ENCODE measurements at places on chromosomes 16 and 17.

DNA sequence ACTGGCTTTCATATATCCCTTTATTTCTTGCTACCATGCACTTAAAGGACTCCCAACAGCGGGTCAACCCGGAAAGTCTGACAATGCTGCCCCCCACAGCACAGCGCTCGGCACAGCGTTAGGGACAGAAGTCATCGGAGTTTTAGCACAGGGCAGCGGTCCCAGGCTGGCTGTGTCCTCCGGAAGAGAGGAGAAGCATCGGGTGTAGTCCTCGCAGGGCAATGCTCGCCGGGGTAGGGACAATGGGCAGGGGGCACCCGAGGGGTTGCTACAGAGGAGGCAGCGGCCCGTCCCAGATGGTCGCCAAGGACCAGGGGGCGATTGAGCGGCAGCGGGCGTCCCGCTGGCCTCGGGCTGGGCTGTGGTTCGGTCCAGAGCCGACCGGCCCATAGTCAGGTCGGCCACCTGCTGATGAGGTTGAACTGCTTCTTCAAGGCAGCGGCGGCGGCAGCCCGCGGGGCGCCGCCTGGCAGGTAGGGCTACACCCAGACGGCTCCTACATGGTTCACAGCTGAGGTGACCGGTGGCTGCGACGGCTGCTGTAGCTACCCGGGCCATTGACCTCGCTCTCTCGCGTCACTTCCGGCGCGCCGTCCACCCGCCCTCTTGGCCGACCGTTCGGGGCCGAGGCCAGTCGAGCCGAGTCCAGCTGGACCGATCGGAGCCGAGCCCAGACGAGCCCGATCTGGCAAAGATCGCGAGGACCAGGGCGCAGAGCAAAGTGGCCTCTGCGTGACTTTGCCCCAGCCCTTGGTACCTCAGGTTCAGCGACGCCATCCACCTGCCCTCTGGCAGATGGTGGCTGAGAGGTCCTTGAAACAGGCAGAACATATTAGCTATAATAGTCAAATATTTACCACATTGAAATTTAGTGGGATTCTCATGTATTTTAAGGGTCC is 4.7 kb upstream of the LCMT1 start:
- peak; percentile 46 for DNase-seq

- no peak for DNase-seq
Observed at GRCh38 chr17:81573794-81574642, 21.9 kb upstream of the FAAP100 start.

DNA sequence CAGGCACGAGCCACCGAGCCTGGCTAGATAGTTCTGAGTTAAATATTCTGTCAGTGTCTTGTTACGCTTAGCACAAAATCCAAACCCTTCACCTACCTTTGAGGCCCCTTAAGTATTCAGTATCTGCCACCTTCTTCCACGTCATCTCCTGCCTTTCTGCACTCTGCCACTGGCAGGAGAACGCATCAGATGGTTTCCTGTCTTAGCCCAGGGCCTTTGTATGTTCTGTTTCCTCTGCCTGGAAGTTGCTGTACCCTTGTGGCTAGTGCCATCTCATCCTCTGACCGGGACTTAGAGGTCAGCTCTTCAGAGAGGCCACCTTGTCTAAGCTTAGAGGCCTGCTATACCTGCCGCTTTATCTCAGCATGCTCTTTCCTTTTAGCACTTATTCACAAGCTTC is 67.5 kb upstream of the LGALS9 start:
- no peak for DNase-seq

DNA sequence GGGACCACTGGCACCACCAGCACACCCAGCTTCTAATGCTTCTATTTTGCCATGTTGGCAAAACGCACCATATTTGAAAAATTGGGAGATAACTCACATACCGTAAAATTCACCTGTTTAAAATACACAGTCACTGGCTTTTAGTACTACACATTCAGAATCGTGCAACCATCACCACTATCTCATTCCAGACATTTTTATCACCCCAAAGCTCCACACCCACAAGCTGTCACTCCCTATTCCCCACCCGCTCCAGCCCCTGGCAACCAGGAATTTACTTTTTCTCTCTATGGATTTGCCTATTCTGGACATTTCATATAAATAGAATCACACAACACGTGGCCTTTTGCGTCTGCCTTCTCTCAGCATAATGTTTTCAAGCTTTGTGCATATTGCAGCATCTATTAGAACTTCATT is 25.0 kb downstream of the PPL start:
- DNase-seq: no peak

GRCh38 chr17:19670908-19671307 is 22.4 kb downstream of the ALDH3A2 start:
- DNase-seq: no peak

DNA sequence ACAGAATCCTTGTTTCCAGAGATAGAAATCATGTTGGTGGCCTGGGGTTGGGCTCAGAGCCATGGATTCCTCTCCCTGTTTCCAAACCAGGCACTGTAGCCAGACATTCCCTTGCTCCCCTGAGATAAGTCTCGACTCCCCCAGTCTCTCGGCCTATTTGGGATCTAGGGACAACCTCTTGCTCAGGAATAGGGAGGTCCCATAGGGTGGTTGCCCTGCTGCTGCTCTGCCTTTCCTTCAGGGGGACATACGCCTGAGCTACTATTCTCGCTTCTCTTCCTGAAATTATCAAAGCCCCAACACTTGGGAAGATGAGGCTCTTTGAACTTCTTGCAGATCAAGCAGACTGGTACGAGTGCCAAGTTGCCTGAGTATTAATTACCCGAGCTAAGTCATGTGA is 58.0 kb downstream of the TBX4 start:
- no peak for DNase-seq

- DNase-seq: no peak
Observed at GRCh38 chr16:13835935-13836730, 83.8 kb upstream of the ERCC4 start.

DNA sequence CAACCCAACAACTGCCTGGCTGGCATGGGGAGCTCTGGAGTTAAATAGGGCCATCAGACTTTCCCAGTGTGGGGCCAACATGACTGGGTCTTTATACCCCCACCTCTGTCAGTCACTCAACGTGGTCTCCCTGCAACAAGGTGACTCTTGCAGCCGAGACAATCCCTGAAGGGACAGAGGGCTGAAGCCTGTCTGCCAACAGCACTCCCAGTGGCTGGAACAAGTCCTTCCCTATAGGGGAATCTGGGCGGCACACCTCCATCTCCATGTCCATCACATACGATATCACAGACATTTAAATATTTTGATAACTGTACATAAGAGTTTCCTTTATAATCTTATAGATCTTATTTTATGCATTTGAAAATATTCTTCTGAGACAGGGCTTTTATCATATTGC is 4.8 kb upstream of the MAPT start:
- no peak for DNase-seq

GRCh38 chr16:3720418-3720817 is 3.1 kb upstream of the TRAP1 start:
- no peak for DNase-seq

DNA sequence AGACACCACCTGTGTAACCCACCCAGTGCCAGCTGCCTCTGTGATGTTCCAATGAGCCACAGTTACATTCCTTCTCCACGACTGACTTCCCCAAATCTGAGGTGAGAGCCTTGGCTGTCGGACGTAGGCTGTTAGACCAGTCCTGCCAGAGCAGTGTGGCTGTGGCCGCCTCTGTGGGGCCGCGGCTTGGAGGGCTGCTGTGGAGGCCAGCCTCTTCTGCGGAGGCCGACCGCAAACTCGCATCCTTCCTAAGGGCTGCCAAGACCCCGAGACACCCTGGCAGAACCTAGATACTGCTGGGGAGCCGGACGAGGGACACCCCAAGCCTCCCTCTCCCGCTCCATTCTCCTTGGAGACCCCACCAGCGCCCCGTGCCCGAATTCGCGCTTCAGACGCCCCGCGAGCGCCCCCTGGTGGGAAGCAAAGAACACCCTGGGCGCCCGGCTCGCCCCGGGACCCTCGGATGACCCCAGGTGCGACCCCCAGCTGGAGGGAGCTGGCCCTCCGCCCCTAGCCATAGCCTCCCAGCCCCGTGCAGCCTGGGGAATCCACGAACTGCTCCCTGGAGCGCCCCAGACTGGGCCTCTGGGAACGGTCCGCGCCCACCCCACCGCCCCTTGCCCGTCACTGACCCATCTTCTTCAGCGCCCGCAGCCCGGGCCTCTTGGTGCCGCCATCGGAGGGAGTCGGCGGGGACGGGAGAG is 547 bp downstream of the PLCD3 start:
- DNase-seq: no peak

DNA sequence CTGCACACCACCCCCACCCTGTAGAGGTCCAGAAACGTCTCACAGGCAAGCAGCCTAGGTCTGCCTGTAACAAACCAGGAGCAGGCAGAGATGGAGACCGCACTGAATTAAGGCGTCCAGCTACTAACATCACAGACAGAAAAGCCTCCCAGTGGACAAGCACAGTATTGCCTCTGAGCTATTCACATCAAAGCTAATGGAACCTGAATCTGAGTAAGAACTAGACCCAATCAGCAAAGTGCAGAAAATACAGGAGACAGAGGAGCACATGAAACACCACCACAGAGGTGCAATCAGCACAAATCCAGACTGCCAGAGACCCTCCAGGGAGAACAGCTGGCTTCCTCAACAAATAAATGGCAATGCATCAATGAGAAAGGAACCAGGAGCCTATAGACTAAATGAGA is 22.2 kb upstream of the PEMT start:
- no peak for DNase-seq

- DNase-seq: no peak
Observed at GRCh38 chr17:16593356-16594102, 24.5 kb upstream of the ZNF287 start.

GRCh38 chr17:30391534-30391933 is 12.8 kb downstream of the CPD start:
- no peak for DNase-seq

Measured in cortex of kidney (tissue), 1 donor.